ENCODE measurements at places on chromosomes 7 and 10. TPM values are rescaled to one million over a fixed set of nuclear protein-coding genes. Genes with fewer than 3 reads are reported as not detected.

Gene CHAT
- total RNA-seq, result not detected

Gene BMPER
- 1.2 TPM for total RNA-seq

Gene AKR1D1
- total RNA-seq, result not detected

Gene PLA2G12B
- not detected for total RNA-seq

Gene C7orf57
- total RNA-seq, result not detected

Gene OR13A1
- not detected for total RNA-seq

Gene PCGF6
- total RNA-seq, result 6.1 TPM

Gene GPR15LG
- total RNA-seq, result not detected

Gene ASAH2
- total RNA-seq, result 5.3 TPM

Gene SYT15B
- total RNA-seq, result 0.25 TPM

Gene MKX
- 0.09 TPM for total RNA-seq

Gene MRPS24
- 135 TPM for total RNA-seq

Gene FAM3C
- 51.8 TPM for total RNA-seq

Gene PDCD11
- total RNA-seq, result 12.5 TPM

Gene CALML5
- total RNA-seq, result not detected

Gene PARP12
- total RNA-seq, result 11.9 TPM

Gene ADRA2A
- 1.1 TPM for total RNA-seq

Gene HMX2
- total RNA-seq, result not detected

Gene ANKRD1
- 8,287 TPM for total RNA-seq

Gene RAB18
- 141 TPM for total RNA-seq

Gene GDF2
- not detected for total RNA-seq

Gene SERPINE1
- 1.2 TPM for total RNA-seq

Gene SEMA3C
- 76.5 TPM for total RNA-seq

Gene SLIT1
- total RNA-seq, result 0.16 TPM

Gene CNPY4
- total RNA-seq, result 8.3 TPM

Gene FAM180A
- 5.2 TPM for total RNA-seq
